ENCODE measurements at places on chromosomes 12 and 14.

DNA sequence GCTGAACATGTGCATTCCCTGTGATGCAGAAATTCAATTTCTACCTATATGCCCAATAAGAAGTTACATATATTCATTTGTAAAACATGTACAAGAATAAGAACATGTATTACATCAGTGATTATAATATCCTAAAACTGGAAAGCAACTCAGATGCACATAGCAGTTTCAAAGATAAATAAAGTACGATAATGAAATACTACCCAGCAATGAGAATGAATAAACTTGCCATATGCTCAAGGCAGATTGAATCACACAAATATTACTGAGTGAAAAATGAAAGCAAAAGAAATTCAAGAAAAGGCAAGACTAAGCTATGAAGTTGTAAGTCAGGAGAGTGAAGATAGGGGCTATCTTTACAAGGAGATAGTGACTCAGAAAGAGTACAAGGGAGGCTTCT is 345.3 kb upstream of the OR4E1 start:
- DNase-seq: no peak

GRCh38 chr14:24188251-24189058 is at the start of gene IPO4:
Gene IPO4, minus strand, starts transcription at chr14:24188816. Its CDS starts 29 bp downstream, at chr14:24188787.
- DNase-seq: peak; percentile 93

DNA sequence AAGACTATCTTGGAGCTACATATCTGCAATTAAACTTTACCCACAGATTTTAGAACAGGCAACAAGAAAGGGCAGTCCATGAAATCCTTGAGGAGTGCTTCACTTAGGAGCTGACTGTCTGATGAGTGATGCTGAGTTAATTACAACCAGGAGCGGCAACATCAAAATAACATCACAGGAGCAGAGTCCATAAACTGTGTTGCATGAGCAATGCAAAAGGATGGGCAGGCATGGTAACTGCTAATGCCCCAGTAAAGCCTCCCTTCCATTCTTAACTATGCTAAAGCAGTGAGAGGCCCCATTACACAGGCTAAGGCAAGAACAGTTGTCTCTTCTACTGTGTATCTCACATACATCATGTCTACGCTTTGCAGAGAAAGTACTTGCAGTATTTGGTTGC is 156.6 kb downstream of the PAX9 start:
- no peak for DNase-seq

- DNase-seq: no peak
These were observed 1019.2 kb downstream of the AACS start for GRCh38 chr12:126084480-126084879.

DNA sequence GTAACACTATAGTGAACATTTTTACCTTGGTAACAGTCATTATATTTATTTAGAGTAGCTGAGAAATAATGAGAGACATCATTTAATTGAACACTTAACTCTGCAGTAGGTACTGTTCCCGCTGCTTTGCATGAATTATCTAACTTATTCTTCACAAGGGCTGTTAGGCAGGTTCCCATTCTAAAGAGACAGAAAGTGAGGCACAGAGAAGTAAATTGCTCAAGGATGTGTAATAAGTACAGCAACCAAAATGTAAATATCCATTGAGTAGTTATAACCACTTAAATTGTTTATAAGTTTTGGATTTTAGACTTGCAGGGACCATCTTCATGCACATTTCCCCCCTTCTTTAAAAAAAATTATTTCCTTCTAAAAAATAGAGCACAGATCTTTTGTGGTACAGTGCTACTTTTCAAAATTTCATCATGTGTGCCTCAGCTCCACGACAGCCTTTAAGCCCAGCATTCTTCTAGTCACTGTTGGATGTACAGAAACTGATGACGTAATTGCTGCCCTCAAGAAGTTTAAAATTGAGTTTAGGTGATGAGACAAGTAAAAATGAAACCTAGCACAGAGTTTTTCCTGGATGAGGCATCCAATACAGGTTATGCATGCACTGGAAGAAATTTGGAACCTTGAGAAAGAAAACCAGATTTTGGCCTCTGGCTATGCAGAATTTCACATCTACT is 6.0 kb upstream of the MANSC4 start:
- no peak for DNase-seq
